ENCODE measurements at places on chromosomes 6 and 20.

GRCh38 chr20:35004051-35004725 is 48.5 kb downstream of the MYH7B start:
- DNase-seq = no peak

DNA sequence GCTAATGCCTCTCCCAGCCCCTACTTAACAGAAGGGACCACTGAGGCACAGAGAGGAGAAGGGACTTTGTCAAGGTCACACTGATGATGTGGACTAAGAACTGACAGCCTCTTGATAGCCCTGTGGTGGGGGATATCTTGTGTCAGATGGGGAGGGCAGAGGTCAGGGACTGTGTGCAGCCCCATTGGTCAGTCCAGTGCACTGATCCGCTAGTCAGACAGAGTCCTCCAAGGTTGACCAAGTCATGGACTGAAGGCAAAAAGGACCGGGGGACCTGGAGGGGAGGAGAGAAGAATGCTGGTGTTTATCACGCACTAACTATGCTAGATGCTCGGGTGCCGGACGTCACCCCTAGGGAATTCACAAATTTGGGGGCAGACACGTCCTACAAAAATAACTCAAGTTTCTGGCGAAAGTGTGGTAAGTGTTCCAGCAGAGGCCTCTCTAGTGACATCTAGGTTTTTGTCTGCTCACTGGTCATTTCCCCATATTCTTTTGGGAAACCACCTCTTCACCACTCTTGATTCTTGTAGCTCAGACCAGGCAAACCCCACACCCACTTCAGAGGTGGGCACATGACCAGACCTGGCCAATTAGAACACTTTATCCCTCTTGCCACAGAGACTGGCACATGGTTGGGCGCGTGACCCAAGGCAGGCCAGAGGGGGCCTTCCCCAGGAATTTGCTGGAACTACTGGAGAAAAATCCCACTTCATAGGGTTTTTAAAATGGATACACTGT is 21.0 kb downstream of the TCF15 start:
- no peak for DNase-seq

DNA sequence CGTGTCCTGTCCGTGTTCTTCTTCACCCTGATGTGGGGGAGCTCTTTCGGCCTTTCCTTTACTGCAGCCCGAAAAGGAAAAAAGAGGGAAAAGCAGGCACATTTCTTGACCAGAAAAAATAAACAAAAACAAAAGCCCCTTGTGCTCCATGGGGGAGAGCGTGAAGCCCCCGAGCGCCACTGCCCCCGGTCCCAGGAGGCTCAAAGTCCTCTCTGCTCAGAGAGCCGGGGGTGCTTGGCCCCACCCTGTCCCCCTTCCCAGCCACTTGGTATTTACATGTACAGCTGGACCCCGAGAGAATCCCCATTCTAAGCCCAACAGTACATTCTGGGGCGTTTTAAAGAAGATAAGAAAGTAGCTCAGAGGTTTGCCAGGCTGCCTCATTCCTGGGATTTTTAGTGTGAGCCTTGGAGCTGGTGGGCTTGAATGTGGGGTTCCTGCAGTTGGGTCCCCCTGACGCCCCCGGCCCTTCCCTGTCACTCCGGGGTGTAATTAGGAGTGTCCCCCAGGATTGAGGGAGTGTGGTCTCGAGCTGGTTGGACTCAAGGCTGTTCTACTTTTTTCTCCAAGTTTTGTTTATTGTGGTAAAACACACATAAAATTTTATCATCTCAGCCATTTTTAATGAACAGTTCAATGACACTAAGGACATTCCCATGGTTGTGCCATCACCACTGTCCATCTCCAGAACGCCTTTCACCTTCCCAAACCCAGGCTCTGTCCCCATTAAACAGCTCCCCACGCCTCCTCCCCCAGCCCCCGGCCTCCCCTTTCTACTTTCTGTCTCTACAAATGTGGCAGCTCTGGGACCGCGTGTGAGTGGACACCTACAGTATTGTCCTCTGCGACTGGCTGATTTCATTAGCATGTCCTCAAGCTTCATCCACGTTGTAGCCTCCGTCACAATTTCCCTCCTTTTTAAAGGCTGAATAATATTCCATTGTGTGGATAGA is 55.7 kb upstream of the BHLHE23 start:
- no peak for DNase-seq

- DNase-seq = no peak
Measured at GRCh38 chr6:39778581-39779255, 13.5 kb upstream of the DAAM2 start.

GRCh38 chr6:96836631-96837080 is 621 bp downstream of the GPR63 start:
- DNase-seq = no peak

DNA sequence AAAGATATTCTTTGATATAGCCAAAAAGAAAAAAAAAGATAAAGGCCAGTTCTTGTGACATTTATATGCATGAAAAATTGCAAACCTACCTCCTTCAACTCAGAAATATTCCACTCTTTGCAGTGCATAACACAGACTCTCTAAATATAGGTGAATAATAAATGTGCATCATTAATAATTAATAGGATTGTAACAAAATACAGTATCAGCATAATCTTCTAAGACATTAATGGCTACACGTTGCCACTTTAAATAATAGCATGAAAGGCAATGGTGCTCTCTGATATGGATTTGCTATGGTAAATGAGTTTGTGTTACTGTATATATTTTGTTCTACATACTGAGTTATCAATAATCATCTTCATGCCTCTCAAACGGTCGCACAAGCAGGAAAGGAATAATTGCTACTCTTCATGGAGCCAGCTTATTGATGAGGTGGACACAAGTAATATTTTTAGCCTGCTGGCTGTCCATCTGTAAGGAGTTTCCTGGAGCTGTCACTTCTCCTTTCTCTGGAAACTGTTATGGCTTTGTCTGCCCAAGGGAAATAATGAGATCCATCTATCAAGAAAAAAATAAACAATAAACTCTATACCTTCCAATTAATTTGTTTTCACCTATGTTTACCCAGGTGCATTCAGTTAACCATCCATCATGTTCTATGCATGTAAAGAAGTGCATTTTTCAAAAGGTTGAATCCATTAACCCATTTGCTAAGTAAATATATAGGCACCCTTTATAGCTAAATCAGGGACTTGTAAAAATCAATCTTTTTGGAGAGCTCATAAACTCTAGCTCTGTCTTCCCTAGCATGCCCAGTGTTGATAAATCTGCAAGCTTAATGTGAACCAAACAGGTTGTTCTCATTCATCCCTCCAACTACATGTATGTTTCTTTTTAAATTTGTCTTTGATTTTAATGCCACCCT is 253.0 kb downstream of the NKAIN2 start:
- no peak for DNase-seq

DNA sequence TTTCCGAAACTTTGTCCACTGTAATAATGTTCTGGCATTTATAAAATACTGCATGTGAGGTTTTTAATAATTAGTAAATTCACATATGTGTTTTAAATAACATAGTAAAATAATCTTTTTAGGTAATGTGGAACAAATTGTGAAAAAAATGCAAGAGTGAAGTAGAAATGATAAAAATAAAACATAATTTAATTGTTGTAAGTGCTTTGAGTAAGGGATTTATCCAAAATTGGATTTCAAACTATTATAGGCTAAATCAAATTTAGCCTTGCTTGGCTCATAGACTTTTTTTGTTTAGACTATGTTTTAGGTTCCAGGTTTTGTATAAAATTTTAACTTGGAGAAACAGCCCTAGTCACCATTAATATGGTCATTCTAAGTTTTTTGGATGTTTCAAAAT is 1029.5 kb downstream of the PHF3 start:
- DNase-seq = no peak

- no peak for DNase-seq
Measured at GRCh38 chr6:11833626-11834592, 55.3 kb upstream of the ADTRP start.

DNA sequence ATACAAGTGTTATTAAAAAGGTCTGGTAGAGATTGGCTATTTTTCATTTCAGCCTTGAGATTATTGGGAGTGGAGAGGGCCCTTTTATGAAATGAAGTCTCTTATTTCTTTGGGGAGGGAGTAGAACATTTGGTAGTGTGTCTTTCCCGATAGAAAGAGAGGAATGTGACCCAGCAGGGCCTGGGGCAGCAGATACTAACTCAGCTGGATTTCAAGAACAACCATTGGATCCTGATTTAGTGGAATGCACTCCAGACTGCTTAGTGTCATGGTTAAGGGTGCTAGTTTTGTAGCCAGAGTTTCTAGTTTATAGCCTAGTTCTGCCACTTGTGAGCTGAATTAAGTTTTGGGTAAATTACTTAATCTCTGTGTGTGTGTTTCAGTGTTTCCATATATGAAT is 18.4 kb upstream of the FLRT3 start:
- DNase-seq = no peak

DNA sequence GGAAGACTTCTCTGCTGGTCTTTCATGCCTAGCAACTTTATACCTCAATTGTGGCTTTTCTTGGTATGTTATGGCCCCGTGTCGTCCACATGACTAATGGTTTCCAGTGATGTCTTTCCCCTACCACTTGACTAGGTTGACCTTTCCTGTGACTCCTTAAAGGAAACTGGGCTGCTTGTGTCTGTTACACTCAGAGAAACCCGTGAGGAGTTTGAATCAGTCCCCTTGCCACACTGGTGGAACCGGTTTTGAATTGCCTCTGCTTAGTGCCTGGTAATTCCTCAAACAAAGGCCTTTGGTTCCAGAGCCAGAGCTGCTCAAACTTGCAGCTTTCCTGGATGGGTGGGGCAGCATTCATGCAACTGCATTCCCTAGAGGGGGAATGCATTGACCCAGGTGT is 21.9 kb downstream of the ECT2L start:
- DNase-seq = no peak
